ENCODE measurements at places on chromosomes 12 and 14. TPM values are rescaled to one million over a fixed set of nuclear protein-coding genes. Genes with fewer than 3 reads are reported as not detected.

The PTPRB gene
- polyA plus RNA-seq = 12.7 TPM

The SERPINA5 gene
- polyA plus RNA-seq = not detected

- DNase-seq = no peak
These were observed 23.6 kb downstream of the VASH1 start for GRCh38 chr14:76784881-76785280.

GRCh38 chr12:1768615-1769014 is 51.8 kb upstream of the LRTM2 start:
- no peak for DNase-seq

GRCh38 chr12:10716704-10717315 is 6.3 kb downstream of the YBX3 start:
- no peak for DNase-seq

- DNase-seq = no peak
These were observed 130.9 kb downstream of the C12orf75 start for GRCh38 chr12:105461271-105461943.

DNA sequence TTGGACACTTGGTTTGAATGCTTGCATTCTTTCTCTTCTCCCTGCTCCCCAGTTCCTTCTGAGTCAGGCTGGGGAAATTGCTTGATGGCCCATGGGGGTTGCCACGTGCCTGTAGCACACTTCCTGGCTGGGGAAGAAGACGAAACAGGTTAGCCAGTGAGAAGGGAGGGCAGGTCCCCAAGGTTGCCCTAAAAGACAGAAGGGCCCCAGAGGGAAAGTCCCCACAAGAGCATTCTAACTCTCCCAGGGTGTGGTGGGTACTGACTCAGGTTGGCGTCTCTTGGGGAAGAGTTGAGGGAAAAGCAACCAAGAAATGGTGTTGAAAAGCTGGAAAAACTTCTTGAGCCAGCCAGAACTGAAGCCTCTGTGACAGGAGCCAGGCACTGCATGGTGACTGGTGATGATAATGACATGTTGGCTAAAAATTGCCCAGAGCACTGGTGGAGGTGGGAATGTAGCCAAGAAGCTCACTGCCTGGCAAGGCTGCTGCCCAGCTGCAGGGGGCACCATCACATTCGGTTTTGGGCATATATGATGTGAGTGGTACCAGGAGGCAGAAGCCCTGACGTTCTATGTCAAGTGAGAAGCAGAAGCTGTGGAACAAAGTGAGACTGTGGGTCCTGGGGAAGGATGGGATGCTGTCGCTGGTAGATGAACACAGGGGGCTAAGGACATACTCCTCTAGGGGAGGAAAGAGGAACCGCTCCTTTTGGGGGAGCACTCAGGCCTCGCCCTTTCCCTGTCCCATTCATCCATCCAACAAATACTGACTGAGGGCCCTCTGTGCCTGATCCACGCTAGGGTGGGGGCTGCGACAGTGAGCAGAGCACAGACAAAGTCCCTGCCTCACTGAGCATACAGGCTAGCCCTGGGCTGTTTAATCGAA is 8.1 kb upstream of the RABGGTA start:
- DNase-seq = no peak

The PSMA3 gene
- 96.6 TPM for polyA plus RNA-seq

GRCh38 chr12:96398424-96399119 is 1.7 kb downstream of the CDK17 start:
- no peak for DNase-seq

DNA sequence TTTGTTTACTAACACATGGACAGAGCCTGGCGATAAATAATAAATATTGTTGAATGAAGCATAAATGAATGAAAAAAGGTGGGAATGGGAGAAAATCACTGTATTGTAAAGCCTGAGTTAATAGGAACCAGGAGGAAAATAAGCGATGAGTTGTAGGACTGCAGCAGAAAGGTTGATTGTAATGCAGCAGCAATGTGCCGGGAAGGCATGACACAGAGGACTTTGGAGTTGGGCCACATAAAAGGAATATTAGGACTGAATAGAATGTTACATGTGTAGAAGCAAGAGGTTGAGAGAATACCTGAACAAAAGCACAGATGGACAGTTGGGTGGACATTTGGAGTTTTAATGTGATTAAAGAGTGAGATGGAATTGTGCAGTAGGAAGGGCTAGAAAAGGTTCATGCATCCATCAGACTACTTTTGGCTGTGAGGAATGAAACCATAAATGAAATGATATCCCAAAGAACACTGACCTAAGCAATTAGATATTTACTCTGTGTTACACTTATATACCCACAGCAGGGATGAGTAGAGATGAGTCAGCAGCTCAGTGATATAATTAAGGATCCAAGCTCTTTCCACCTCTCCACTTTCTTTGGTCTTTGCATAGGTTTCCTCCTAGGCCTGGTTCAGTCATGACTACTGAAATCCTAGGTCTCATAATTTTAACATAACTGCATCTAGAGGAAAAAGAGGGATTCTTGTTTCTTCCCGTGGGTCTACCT is 55.4 kb downstream of the CCER1 start:
- DNase-seq = no peak
